ENCODE measurements at places on chromosomes 4 and X.

DNA sequence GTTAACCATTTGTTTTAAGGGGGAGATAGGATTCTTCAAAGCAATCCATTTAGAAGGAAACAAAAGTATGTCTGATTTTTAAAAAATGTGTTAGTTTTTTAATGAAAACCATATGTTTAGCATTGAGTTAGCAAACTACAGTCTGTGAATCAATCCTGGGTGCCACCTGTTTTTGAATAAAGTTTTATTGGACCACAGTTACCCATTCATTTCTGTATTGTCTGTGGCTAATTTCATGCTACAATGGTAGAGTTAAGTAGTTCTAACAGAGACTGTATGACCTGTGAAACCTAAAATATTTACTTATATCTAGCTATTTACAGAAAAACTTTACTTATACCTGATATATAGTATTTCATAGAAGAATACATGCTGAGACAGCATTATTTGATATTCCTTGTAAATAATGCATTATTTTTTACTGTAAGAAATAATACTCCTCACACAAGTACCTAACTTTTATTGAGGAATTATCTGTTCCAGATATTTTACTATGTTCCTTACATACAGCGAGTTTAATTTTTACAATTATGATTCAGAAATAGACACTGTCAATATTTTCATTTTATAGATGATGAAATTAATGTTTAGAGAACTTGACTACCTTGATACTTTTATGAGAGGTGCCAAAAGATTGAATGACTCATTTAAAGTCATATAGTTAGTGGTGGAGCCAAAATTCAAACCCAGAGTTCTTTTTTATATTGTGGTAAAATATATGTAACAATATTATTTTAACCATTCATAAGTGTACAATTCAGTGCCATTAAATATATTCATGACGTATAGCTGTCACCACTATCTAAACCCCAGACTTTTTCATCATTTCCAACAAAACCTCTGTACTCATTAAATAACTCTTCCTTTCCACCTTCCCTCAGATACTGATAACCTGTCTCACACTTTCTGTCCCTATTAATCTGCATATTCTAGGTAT lies 122.0 kb downstream of the GLUD2 start:
- DNase-seq, result no peak

GRCh38 chrX:55488593-55489313 lies 895 bp downstream of the USP51 start:
- DNase-seq, result peak; percentile 21

- DNase-seq, result peak; percentile 37
Observed at GRCh38 chr4:122914292-122914904, 8.0 kb downstream of the NUDT6 start.

GRCh38 chr4:165709973-165710526 lies 163.0 kb upstream of the TLL1 start:
- DNase-seq, result no peak

- no peak for DNase-seq
Observed at GRCh38 chrX:18855919-18856644, 127.8 kb downstream of the PHKA2 start.

DNA sequence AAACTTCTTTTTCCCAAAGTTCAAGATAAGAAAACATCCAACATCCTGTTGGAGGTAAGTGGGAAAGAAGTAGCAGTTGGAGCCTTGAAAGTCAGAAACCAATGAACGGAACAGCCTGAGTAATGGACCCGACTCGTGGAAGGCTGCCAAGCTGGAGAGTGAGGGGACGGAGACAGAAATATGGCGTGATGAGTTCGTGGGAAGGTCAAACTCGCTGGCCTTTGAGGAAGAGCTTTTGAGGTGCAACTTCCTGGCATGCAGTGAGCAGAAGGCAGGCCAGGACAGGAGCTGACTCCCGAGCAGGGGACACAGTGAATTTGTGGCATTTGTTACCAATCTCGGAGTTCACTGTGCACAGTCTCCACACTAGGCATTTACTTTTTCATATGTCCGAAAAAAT lies 1.0 kb upstream of the TRIML1 start:
- no peak for DNase-seq

- no peak for DNase-seq
Observed at GRCh38 chrX:1222531-1223241, 10.2 kb upstream of the CRLF2 start.

- DNase-seq, result no peak
Observed at GRCh38 chrX:45400027-45400779, 199.5 kb upstream of the DIPK2B start.

DNA sequence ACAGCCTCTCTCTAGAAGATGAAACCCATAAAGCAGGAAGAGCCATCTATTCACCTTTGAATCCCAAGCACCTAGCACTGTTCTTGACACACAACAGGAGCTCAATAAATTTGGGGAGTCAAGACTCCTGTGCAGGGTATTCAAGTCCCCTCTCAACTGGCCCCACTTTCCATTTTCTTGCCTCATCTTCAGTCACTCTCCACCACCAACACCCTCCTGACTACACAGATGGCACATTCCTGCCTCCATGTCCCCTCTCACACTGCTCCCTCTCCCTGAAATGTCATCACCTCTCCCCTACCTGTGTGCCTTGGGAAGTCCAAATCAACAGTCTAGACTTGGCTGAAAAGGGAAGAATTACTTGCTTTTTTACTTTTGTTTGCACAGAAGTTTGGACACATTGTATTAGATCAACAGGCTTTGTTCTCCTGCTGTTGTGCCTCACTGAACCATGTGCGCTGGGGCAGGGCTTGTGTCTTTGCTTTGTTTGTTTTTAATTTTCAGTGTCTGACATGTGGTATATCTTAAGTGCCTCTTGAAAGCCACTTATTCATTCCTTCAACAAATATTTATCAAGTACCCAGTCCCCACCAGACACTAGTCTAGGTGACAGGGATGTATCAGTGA lies 85.1 kb downstream of the APBB2 start:
- no peak for DNase-seq

DNA sequence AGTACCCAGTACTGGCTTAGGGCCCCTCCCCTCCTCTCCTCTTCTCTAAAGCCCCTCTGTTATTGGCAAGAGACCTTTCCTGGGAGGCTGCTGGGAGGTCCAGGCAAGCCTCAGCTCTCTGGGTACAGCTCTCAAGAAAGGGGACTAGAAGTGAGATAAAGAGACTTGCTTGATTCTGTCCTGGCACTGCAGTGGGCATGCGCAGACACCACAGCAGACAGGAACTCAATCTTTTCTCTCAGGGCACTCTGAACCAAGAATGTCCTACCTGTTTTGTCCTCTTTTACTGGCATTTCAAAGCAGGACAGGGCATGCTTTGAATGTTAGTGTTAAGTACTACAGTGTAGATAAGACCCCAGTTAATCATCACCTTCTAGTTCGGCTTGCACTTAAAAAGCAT lies 74.9 kb downstream of the NYX start:
- DNase-seq, result no peak

DNA sequence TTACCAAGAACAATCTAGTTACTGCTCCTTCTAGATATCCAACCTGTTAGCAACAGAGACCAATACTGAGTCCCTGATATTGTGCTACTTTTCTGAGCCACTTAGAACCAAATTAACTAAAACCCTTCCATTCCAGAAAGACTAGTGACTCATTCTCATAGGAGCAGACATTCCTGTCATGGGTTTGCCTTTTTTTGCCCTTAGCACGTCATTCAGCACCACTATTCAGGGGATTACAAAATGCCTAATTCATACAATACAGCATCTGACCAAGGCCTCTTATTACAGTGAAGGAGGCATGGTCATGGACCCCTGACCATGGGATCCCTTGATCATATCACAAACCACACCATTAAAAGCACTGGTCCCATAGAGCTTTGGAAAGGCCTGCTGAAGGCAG lies 123.8 kb upstream of the CXCL13 start:
- no peak for DNase-seq

DNA sequence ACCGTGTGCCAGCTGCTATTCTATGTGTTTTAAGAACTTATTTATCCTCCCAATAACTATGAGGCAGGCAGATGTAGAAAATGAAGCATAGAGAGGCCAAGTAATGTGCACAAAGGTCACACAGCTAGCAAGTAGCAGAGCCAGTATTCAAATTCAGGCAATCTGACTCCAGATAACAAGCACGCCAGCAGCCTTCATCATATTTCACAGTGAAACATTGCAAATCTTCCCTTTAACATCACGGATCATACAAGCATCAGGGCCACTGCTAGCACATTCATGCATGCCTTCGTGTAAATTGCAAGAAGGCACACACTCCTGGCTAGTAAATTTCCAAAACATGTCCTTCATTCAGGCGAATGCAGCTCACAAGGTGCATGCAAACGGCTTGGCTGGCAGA lies 33.1 kb downstream of the MAOB start:
- DNase-seq, result peak; percentile 15

- DNase-seq, result no peak
Observed at GRCh38 chr4:190019023-190019858, 7.8 kb downstream of the FRG2 start.

GRCh38 chr4:104616401-104616820 lies 121.7 kb upstream of the CXXC4 start:
- no peak for DNase-seq

DNA sequence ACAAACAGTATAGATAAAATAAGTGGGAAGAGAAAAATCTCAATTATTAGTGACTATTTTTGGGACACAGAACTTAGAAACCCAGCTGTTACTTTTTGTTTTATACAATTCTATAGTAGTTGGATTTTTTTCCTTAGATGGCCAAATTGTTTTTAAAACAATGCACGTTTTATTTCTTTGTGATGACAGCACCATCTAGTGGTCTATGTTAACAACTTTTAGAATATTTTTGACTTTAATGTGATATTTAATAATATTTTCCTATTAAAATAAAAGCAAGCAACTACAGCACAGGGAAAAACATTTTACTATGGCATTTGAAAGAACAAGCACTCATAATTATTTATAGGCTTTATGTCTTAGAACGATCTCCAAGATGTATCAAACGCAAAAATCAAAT lies 5.6 kb upstream of the SMIM31 start:
- no peak for DNase-seq

DNA sequence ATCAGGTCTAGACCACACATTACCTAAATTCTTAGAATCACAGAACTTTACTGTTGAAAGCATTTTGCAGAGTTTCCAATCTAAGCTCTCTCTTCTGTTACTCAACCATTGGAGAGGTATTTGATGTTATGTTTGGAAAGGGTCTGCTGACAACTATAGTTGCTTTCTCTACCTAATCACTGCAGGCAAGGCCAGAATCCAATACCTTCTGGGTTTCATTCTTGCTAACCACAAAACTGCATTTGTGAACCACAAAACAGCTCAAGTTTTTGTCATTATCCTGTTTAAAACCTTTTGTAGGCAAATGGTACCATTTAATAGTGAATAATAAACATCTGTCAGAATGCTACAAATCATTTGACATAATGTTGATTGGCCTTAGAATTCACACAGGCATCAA lies 380.1 kb downstream of the GASK1B start:
- no peak for DNase-seq

DNA sequence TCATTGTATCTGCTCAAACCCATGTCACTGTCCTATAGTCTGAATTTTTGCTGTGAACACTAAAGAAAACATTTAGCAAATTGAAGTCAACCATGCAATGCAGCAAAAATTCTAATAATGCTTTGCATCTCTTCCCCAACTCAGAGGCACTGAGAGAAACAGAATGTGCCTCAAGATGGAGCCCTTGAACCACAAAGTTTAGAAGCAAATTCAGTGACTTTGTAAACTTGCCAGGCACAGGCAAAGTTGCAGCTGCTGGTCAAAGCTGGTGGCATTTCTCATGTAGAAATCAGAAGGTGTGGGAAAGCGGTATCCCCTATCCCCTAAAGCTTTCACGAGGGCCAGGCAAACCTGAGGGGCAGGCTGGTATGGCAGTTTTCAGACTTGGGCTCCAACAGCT lies 121.7 kb upstream of the DIPK2B start:
- no peak for DNase-seq

DNA sequence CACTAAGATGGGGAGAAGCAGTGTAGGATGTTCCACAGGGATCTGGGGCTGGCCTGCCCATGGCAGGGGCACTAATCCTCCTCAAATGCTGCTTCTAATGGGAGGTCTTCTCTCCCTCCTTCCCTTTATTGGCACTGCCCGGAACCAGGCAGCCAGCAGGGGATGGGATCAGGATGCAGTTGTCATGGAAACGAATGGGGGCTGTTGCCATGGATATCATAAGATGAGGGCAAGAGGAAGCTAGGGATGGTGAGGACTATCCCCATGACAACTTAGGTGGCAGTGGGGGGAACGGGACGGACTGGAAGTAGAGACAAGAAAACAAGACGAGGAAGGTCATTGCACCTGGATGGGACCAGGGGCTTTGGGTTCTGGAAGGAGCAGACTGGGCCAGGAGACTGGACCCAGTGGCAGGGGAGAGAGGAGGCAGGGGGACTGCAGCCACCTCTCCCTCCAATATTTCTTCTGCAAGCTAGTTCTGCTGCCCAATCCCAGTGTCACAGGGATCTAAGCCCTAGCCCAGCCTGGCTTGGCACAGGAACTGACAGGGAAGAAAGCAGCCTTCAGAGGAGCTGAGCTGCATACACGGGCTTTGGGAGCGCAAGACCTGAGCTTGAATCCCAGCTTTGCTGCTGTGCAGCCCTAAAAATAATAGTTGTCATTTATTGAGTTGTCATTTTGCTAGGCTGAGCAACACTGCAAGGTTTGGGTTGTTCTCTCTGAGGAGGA lies 19.0 kb downstream of the IQSEC2 start:
- DNase-seq, result no peak

GRCh38 chr4:170464614-170465197 lies 374.9 kb upstream of the AADAT start:
- DNase-seq, result no peak

- DNase-seq, result no peak
Observed at GRCh38 chr4:138627096-138627495, 384.9 kb upstream of the SLC7A11 start.

DNA sequence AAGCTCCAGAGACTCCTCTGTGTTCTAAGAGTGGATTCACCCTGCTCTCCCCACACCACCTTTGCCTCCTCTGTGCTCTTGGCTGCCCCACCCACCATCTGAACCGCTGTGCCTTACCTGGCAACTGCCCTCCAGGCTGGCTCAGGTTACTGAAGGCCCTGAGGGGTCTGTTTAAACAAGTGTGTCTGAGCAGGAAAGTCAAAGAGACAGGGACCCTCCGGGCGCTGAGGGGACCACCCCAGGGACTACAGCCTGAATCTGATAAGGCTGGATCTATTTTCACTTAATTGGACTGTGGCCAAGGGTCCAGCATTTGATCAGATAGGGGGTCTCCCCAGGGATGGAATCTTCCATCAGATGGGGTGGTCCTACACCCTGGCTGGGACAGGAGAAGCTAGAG lies 10.4 kb upstream of the MSX1 start:
- DNase-seq, result no peak

- no peak for DNase-seq
Observed at GRCh38 chr4:169151671-169152070, 119.1 kb downstream of the SH3RF1 start.

- no peak for DNase-seq
Observed at GRCh38 chrX:124332481-124333424, at the start of gene TEX13D. Gene TEX13D, plus strand, starts transcription at chrX:124332660. Its CDS starts 258 bp downstream, at chrX:124332918.

DNA sequence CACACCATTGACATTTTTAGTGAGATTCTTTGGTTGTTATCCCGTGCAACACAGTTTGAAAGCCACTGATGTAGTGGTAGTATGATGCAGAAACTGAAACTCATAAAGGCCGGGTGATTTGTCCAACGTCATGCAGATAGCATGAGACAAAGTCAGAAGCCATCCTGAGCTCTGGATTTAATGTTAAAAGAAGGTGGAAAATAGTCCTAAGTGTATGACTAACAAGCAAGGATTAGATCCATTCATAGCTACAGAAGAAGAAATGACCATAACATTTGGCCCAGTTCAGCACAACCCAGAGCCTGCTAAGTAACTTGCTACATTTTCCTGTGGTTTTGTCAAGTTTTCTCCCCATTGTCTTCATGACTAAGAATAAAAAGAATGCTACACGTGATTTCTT lies 142.4 kb downstream of the AMELX start:
- DNase-seq, result no peak

Measured in NCI-H526 treated with DMSO at 0.1 percent for 48 hours (cell line).